ENCODE measurements at places on chromosomes 2 and 18.

- DNase-seq = no peak
These were observed 242.7 kb downstream of the TGIF1 start for GRCh38 chr18:3692691-3693090.

DNA sequence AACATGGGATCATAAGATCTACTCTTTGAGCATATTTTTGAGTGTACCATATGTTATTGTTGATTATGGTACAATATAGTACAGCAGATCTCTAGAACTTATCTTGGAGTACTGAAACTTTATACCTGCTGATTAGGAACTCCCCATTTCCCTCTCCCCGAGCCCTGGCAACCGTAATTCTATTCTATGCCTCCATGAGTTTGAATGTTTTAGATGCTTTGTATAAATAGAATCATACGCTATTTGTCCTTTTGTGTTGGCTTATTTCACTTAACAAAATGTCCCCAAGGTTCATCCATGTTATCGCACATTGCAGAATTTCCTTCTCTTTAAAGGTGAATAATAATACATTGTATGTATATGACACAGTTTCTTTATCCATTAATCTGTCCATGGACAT, 117.2 kb downstream of the PTPRM start:
- DNase-seq = no peak

GRCh38 chr2:77328134-77328931, 193.8 kb downstream of the LRRTM4 start:
- no peak for DNase-seq

DNA sequence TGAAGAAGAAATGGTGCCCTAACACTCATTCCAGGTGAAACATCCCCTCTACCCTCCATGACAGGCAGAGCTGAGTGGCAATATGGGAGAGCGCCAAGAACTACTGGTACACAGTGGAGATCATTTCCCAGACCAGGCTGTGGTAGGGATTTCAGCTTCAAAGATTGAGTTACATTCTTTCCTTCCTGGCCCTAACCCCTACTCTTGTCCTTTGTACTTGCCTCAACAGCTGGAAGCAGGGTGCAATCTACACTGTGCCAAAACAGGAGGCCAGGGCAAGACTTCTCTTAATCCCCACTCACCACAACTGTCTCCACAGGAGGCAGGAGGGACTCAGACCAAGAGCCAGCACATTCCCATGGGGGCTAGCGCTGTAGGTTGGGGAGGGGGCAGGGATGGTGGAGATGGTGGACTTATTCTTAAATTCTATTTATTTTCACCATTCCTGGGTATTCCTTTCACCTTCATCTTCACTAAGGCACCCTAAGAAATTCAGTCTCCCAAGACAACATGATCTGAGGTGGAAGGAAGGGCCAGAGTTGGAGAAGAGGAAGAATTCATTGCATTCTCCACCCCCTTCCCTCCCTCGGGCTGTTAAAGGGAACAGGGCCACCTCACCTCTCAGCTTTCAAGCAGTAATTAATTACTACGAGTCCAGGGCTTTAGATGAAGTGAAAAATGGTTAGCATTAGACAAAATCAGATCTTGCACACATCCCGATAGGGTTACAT, 65.9 kb downstream of the AAK1 start:
- no peak for DNase-seq

GRCh38 chr18:50091509-50092244, 103.3 kb downstream of the MYO5B start:
- DNase-seq = no peak

GRCh38 chr2:9092383-9093282, 89.1 kb upstream of the MBOAT2 start:
- no peak for DNase-seq

DNA sequence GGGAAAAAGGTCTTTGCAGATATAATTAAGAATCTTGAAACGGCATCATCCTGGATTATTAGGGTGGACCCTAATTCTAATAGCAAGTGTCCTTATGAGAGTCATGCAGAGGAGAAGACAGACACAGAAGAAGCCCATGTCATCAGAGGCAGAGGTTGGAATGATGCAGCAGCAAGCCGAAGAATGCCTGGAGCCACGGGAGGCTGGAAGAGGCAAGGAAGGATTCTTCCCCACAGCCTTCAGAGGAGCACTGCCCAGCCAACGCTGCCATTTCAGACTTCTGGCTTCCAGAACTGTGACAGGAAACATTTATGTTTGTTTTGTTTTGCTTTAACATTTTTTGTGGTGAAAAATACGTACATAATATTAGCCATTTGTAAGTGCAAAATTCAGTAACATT, 72.3 kb downstream of the MCFD2 start:
- no peak for DNase-seq

DNA sequence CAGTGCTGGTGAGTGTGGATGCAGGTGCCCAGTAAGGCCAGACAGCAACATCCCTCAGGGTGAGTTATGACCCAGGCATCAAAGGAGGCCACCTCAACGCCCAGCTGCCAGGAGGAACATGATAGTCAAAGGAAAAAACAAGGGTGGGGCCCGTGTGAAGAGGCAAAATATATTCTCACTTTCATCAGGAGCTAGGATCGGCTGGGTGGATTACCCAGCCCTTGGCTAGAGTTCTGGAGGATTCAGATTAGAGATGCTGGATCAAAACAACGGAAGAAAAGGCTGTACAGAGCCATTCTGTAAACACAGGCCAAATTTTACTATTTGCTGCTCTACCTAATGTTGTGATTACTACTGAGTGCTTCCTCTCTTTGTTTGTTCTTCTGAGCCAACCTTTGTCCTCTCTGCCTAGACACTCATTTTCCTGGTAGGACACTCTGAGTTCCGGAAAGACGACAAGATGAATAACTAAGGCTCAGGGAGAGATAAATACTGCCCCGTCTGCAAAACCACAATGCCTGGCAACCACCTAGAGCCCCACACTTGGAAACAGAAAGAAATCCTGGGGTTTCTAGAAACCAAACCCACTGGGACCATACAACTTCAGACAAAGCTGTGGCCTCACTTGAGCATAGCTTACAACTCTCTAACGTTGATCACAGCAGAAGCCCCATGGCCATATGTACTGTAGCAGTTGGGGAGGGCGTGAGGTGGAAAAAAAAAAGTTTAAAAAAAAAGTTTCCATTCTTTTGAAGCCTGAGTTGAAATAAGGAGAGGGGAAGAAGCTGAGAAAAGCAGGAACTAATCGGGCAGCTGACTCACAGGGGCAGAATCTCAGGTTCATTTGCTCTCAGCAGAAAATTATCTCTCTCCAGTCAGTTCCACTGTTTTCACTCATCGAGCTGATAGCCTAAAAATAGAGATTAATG, 17.8 kb upstream of the PMAIP1 start:
- no peak for DNase-seq

DNA sequence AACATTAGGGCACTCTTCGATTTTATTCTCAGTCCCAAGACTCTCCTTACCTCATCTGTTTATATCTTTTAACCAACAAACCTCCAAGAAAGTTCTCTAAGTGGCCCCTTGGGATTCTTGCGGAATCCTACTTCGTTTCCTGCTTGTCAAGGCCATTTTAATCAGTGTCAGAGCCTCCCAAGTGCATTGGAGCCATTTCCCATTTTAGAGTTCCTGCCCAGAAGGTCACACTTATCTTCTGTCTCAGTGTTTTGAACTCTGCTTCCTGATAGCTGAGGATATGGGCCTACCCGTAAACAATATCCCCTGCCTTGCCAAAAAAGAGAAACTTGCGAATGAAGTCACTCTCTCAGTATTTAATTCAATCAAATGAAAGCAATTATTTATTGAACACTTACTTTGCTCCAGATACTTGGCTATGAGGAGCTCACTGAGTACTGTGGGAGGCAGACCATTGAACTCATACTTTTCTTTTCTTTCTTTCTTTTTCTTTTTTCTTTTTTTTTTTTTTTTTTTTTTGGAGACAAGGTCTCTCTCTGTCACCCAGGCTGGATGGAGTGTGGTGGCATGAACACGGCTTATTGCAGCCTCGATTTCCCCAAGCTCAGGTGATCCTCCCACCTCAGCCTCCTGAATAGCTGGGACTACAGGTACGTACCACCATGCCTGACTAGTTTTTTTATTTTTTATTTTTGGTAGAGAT, 5.7 kb upstream of the NOSTRIN start:
- no peak for DNase-seq

GRCh38 chr2:46087492-46087891, 209.7 kb upstream of the EPAS1 start:
- no peak for DNase-seq

- no peak for DNase-seq
These were observed 130.2 kb downstream of the NCKAP5 start for GRCh38 chr2:133438026-133438425.

GRCh38 chr2:232593982-232594381, 39.4 kb upstream of the EFHD1 start:
- no peak for DNase-seq

DNA sequence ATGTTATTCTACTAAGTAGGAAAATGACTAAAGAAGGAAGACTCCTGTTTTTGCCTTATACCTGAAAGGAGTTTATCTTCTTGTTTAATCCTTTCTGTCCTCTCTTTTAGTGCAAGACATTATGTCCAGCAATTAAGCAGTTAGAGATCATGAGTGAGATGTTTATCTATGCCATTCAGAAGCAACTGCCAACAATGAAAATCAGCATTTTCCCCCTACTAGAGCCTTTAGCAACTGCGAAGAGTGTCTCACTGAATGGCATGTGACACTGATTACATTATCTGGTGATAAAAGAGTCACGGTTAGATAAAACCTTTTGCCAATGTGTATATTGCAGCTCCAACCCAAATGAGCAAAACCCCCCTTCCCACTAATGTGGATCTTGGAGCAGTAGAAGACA, 357.7 kb upstream of the SYT4 start:
- no peak for DNase-seq

- DNase-seq = no peak
These were observed 90.0 kb upstream of the TNP1 start for GRCh38 chr2:216949700-216950413.

GRCh38 chr2:98374286-98374685, 28.0 kb downstream of the CNGA3 start:
- no peak for DNase-seq

- no peak for DNase-seq
These were observed 151.2 kb upstream of the BOD1L2 start for GRCh38 chr18:56995579-56996188.

DNA sequence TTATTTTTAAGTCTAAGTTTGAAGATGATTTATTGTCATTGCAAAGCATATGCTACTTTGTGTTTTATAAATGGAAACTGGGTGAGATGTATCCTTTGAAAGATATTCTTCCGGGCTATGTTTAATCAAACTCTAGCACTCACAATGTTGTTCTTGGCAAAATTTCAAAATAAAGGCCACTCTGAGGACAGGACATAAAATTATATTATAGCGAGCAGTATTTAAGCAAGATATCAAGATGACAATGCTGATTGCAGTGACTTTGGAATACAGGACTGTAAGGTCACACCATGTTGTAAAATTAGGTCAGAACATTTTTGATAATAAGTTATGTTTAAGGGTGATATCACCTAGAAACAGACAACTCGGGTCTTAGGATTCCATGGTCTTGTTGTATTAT, 14.2 kb downstream of the RPRM start:
- no peak for DNase-seq

DNA sequence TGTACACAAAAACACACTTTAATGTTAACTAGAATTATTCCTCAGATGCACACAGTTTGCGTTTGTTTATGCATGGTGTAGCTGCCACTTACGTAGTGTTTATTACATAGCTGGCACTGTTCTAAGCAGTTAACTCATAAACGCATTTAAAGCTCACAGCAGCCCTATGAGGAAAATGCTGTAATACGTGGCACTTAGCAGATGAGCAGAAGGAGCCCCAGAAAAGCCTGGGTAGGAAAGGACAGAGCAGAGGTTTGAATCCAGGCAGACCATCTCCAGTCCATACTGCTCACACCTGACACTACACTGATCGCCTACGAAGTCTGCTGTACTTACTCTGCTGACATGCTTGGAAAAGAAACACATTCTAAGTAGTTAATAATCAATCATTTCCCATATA, 66.6 kb downstream of the BCL2 start:
- no peak for DNase-seq

- no peak for DNase-seq
These were observed 8.5 kb downstream of the SFTPB start for GRCh38 chr2:85659324-85659981.

DNA sequence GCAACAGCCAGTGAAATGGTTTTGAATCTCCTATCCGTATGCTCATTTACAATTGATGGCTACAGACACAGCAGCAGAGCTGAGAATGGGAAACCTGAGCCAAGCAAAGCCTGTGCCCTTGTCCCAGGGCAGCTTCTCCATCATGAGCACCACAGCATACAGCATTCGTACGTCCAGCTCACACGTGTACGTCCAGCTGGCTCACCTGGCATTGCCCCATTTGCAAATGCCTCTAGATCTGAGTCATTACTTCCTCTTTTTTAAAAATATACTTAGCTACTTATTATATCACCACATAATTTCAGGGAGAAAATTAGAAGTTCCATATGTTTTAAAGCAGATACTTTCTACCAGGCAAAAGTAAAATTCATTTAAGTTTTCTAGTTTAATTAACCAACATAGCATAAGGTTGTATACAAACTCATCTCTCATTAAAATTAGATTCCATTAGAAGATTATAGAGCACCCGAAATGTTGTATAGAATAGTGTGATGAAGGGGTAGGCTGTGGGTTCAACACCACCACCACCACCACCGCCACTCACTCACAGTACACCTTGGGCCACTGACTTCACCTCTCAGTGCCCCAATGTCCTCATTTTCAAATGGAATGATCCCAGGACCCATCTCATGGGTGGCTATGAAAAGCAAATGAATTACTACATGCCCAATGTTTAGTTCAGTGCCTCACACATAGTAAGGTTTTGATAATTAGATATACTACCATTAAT, 31.4 kb upstream of the TMEM177 start:
- no peak for DNase-seq

- no peak for DNase-seq
These were observed 2.4 kb upstream of the RNF144A start for GRCh38 chr2:6914828-6915227.

DNA sequence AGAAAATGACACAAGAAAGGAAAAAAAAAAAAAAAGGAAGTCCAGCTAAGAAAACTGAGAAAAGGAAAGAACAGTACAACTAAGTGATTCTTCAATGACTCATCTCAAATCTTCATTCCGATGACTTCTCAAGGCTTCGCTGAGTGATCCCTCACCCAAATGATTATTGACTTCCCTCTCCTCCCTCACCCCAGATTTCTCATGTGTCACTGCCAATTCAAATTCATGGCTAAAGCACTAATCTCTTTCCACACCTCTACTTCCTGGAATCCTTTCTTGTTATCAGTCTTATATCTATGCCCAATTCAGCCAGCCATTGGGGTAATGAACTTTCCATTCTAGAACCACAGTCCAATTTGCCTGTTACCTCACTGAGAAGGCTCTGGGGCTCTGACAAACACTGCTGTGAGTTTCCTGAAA, 7.2 kb upstream of the ABCB11 start:
- no peak for DNase-seq

- DNase-seq = no peak
These were observed 16.3 kb upstream of the GTF2A1L start for GRCh38 chr2:48601349-48601748.

- no peak for DNase-seq
These were observed 772.2 kb upstream of the CHAC2 start for GRCh38 chr2:52995424-52995823.

Data from activated naive CD8-positive, alpha-beta T cell treated with anti-CD3 and anti-CD28 coated beads, Interleukin-2, amount 50 U/mL, for 24 hours (primary cell).